ENCODE measurements at places on chromosomes 1 and 21.

DNA sequence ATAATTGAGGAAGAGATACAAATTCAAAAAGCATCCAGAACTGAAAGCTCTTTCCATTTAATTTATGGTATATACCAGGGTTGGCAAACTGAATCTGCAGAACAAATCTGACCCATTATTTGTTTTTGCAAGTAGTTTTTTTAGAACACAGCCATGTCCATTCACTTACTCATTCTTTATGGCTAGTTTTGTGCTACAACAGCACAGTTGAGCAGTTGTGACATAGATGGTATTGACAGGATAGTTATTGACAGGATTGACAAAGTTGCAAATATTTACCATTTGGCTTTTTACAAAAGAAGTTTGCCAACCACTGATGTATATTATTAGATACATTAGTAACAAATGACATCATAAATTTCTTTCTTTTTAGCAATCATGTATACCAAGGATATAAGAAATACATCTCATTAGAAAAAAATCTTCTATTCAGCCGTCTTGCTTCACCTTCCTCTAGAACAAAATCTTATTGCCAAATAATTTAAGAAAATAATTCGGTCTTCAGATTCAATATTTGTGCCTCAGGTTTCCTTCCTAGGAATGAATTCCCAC lies 9.4 kb downstream of the ADAMTS1 start:
- DNase-seq, result no peak

DNA sequence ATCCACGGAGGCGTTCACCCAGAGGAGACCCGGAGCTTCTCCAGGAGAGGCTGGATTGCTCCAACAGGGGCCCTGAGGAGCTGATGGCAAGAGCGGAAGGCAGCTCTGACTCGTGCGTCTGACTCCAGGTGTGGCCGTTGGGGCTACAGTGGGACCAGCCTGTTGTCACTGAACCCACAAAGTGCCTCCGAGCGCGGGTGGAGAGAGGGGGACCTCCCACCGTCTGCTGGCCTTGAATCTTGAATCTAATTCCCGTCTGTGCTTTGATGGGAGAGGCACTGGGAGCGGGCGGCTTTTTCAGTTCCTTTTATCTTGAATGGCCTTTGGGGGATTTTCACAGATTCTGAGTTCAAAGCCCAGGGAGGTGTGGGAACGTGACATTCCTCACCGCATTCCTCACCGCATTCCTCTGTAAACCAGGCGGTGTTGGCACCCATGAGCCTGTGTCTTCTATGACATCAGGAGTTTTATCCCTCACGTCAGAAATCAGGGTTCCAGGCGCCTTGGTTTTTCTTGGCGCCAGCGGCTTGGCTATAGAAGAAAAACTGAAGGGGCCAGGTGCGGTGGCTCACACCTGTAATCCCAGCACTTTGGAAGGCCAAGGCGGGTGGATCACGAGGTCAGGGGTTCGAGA lies 39.2 kb upstream of the COL18A1 start:
- DNase-seq, result no peak

GRCh38 chr1:118298397-118298796 lies 113.4 kb upstream of the SPAG17 start:
- no peak for DNase-seq

DNA sequence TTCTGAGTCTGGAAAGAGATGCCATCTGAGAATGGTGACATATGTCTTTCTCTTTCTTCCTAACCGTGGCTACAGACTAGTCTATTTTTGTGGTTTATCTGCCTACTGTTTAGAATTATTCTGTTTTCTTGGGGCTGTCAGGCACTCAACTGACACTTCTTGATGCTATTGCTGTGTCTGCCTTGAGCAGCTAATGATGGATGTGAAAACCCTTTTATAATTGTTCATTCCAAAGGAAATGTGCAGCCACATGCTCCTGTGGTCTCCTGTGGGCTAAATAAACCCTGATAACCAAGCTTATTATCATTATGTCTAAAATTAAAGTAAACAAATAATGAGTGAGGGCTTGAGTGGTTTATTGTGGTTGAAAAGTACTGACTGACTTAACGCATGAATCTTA lies 52.7 kb upstream of the CXADR start:
- DNase-seq, result no peak

- no peak for DNase-seq
Observed at GRCh38 chr21:41857771-41858300, 21.3 kb downstream of the PRDM15 start.

DNA sequence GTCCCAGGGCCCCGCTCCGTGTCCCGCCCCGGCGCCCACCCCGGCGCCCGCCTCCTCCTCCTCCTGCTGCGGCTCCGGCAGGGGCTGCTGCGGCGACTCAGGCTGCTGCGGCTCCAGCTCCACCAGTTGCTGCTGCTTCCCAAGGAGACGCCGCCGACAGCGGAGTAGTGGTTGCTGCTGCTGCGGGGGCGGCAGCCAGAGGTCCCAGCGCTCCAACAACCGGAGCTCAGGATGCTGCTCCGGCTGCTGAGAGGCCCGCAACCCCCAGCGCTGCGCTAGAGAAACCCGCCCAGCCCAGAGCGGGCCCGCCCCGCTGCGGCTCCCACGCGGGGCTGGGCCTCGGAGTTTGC lies 1.1 kb downstream of the CRCT1 start:
- DNase-seq, result no peak
